ENCODE measurements at places on chromosomes 3 and 15.

DNA sequence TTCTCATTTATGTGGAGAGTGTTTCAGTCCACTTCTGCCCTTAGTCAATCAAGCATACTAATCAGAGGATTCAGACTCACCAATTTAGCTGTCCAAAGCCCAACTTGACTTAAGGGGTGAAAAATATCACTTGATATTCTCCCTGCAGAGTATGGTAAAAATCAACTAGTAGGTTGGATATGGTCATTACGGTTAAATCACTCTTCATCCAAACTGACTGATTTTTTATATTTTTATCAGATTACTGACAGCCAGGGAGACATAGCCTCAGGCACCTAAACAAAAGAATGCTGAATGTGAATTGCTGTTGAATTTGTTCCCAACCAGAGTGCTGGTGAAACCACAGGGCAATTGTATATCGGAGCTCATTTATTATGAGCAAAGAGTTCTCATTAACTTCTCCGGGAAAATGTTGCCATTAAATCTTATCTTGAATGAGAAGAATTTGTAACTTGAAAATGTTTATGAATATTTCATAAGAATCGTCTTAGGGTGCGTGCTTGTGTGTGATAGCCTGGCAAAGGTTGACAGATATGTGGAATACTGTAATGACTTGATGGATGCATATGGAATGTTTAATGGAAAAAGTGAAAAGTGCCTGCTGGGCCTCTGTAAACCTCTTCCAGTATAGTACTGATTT is 411.2 kb downstream of the NAALADL2 start:
- DNase-seq: no peak

DNA sequence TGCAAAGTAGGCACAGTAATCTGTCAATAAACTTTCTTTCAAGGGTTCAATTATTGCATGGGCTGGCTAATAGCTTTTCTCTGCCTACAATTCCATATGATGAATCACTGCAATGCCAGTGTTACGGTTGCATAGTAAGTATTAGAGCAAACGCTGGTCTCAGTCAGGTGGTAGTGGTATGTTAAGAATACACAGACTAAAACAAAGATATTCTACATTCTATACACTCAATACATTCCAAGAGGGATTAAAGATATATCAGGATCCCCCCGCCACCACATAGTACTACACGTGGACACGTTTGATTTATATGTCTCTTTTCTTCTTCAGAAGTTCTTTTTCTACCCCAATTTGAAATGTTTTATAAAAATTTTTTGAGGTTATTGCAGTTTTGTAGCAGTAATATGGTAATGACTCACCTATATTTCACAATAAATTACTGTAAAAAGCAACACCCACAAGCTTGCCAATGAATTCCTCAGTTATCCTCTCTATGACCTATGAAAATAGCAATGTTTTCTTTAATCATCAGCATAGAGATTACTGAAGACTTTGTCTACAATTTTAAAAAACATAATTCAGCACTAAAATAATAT is 68.2 kb downstream of the CD200R1L start:
- DNase-seq: no peak

- no peak for DNase-seq
These were observed 75.3 kb upstream of the C2CD4B start for GRCh38 chr15:62240121-62241096.

GRCh38 chr3:167666563-167666962 is 12.8 kb upstream of the WDR49 start:
- no peak for DNase-seq

GRCh38 chr15:62643572-62643971 is 399.0 kb upstream of the TPM1 start:
- DNase-seq: no peak

- DNase-seq: no peak
These were observed 238.1 kb upstream of the SGO1 start for GRCh38 chr3:20424086-20424485.

- no peak for DNase-seq
These were observed 254.2 kb downstream of the NR1D2 start for GRCh38 chr3:24199300-24199699.

GRCh38 chr3:145387211-145387610 is 773.8 kb downstream of the PLOD2 start:
- DNase-seq: no peak

- DNase-seq: no peak
These were observed 36.0 kb downstream of the RFTN1 start for GRCh38 chr3:16477521-16477920.

- DNase-seq: no peak
These were observed 21.9 kb upstream of the ST3GAL6 start for GRCh38 chr3:98741121-98741716.

GRCh38 chr3:56616478-56617006 is 59.6 kb downstream of the CCDC66 start:
- no peak for DNase-seq

GRCh38 chr15:93859176-93859575 is 372.2 kb upstream of the MCTP2 start:
- no peak for DNase-seq

DNA sequence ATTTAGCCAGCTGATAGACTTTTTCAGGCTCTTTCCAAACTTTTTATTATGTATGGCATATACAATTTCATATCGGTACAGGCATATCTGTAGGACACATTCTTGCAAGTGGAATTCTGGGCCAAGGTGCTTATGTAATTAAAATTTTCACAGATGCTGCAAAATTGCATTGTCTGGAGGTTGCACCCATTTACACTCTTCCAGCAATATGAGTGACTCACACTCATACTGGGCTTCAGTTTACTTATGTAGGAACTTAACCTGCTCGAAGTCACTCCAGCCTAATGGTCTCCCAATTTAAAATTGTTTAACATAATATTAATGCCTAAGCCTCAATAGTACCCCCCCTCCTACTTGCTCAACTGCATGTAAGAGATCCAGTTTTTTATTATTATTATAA is 11.2 kb upstream of the SEC62 start:
- DNase-seq: no peak

GRCh38 chr3:72728329-72728889 is 119.8 kb downstream of the SHQ1 start:
- DNase-seq: no peak

DNA sequence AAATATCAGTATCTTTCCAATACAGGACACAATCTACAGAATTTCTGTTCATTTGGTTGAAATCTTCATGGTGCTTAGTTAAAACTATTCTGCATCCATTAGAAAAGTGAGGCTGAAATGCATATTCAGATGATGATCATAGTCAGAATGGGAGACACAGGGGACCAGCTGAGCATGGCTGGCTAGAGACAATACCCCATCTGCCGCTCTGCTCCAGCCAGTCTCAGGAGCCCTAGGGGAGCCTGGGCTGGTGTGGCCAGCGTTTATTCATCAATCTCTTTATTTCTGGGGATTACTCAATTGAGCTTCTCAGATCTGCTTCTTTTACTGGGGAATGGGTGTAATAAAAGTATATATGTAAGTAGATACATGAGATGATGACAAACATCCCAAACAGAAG is 470.9 kb upstream of the CDIN1 start:
- no peak for DNase-seq

DNA sequence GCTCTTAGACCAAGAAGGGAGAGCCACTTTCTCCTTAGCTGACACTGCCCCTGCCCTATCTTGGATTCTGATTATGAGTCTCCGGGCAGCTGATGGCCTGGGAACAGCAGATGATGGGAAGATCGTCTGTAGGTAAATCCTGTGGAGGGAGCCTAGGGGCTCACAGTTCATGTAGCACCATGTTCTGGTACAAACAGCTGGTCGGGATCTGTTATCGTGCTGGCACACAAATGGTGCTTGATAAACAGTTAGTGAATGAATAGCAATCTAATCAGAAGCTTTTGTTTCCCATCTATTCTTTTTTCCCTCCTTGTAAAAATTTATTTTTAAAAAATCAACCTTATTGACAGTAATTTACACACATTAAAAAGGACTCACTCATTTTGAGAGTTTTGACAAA is 26.8 kb downstream of the CDCP1 start:
- DNase-seq: no peak

DNA sequence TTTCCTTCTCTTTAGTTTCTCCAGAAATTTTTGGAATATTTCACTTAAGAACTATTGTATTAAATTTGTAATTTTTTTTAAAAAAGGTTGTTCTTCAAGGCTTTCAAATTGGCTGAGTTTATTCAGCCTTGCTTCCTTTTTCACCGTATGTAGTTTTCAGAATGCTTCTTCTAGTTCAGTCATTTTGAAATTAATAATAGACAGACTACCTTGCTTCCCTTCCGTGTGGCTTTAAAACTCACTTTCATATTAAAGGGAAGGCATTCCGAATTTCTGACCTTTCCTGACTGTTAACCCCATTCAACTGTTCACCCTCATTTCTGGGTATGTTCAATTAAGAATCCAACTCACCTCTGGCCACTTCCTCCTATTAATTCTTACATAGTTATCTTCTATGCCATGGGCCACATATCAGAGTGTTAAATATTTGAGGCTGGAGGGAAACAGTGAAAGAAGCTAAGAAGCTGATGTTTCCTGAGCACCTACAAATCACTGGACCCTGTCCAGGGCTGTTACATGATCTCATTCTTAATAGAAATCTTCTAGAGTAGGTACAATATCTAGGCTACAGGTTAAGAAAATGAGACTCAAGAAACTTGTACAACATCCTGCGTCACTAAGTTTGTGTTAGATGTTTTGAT is 237.5 kb downstream of the P3H2 start:
- no peak for DNase-seq

- DNase-seq: no peak
These were observed 44.6 kb upstream of the POU1F1 start for GRCh38 chr3:87320756-87321626.

DNA sequence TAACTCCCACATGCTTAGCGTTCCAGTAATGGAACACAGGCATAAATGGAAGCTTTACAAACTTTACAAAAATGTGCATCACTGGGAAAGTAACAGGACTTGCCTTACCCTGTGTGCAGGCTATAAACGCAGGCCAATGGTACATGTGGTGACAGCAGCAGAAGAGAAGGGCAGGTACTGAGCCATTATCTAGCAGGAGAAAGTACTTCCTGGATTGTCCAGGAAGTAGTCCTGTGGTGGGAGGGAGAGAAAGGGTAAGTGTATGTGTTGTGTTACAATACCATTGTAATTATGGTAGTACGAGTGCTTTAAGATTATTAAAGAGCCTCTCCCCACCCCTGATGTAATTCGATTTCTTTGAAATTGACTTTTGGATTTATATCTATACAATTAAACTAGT is 5.3 kb downstream of the ATP1B3 start:
- DNase-seq: no peak

- no peak for DNase-seq
These were observed 8.8 kb upstream of the ATP11B start for GRCh38 chr3:182784542-182784941.

DNA sequence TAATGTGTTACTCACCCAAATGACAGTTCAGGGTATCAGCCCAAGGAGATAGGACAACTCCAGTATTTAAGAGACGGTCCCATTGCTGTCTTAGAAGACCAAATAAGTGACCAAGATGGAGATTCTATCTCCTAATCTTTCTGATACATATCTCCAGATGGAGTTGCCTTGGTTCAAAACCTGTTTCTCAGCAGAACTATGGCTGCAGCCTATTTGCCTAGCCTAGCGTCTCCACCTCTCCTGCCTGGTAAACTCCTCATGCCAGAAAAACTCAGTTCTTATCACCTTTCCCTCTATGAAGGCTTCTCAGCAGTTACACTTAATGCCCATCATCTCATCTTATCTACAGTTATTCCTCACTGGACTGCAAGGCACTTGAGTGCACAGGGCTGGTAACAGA is 1.2 kb upstream of the CSPG5 start:
- no peak for DNase-seq

GRCh38 chr3:112333381-112334317 is 693 bp downstream of the CD200 start:
- no peak for DNase-seq

- DNase-seq: no peak
These were observed 3.9 kb downstream of the ABHD6 start for GRCh38 chr3:58241306-58242044.

- no peak for DNase-seq
These were observed 19.0 kb downstream of the CISH start for GRCh38 chr3:50592568-50592967.

DNA sequence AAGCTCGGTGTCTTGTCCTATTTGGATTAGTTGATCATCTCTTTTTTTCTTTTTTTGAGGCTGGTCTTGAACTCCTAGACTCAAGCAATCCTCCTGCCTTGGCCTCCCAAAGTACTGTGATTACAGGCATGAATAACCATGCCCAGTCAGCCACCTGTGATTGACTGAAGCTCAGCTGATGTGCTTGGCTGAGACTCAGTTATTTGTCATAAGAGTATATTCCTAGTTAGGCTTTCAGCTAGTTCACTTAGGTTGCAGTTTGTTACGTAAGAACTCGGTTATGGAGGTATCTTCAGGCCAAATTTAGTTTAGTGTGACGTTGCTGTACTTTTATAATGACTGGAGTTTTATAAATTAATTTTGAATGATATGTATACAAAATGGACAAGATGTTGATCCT is 365.0 kb downstream of the SV2B start:
- no peak for DNase-seq

DNA sequence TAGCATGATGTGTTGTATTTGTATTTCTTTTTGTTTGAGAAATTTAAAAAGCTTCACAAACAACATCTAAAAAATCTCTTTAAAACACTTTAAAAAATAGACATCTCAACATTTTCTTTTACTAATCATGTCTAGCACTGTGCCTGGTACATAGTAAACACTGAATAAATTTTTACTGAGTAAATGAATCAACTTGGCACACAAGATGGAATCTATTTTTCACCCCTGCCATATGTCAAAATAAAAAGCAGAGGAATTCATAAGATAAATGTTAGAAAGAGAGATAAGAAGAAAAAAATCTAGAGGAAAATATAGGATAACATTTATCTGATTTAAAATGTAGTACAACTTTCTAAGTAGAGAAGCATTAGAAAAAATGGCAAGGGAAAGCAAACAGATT is 8.6 kb upstream of the GOLIM4 start:
- DNase-seq: no peak

DNA sequence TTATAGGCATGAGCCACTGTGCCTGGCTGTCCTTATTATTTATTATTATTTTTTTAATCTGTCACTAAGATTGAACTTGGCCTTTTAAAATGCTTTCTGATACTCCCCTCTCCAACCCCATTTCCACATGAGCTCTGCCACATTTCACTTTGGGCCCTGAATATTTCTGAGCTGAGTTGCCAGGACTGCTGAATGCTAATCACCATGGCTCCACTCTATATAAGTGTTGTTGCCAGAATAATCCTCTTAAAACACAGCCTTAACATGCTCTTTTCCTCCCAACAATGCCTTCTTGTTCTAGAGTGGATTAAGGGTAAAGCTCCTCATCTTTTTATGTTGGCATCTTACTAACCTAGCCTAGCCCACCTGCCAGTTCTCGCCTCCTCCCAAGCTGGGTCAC is 124.4 kb downstream of the PDZRN3 start:
- DNase-seq: no peak
